Kidney tubule cell (primary cell): ENCODE measurements at places on chromosomes 7 and 10.

- DNase-seq: no peak
Observed at GRCh38 chr10:11106621-11107374, 89.1 kb downstream of the CELF2 start.

DNA sequence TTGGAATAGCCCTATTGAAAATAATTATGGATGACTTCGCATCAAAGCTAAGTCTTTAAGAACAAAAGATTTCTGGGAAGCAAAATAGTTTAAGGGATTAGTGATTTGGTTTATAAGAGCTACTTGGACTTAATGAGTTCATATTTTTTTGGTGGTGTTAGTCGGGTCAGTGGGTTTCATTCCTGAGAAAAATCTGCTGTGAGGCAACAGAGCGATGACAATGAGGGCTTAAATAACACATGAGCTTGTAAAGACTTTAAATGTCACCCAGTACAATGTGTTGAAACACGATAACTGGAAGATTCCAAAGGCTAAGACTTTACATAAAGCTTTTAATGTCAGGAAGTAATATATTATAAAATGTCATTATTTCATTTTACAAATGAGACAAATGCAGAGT is 178.8 kb downstream of the ARL4A start:
- DNase-seq: no peak

DNA sequence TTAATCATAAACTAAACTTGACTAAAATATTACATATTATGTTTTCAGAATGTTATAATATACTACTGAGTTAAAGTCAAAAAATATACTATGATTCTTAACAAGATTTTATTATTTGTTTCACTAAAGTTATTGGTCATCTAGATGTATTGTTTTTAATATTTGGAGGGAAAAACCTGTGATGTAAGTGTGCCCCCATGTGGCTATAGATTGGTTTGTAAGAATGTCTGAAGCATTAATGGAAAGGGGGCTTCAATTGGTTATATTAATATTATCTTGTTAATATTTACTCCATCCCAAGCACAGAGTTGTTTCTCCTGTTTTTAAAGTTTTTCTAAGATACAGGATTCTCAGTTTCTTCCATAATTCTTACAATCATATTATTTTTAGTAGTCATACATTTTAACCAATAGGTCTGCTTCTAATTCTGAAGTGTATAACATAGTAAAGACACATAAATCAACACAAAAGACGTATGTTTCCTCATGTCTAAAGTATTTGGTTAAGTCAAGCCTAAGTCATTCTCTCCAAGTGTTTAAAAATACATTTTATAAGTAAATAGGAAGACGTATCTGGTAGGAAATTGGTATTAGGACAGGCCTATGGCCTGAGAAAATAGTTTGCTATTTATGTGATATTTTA is 58.0 kb downstream of the GNAT3 start:
- peak; percentile 19 for DNase-seq

DNA sequence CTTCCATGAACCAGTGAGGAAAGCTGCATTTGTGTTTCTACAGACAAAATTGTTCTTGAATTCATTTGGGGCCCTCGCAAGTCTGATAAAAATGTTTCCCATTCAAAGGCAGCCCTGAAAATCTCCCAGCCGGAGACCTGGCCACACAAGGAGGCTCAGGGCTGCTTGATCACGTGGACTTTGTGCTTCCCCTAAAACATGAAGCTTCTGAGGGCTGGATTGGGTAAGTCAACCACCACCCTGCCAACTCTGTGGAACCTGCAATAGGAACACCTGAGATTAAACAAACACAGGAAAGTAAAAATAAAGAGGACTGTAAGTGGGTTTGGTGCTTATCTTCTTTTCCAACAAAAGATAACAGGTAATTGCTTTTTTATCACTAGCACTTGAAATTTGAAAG is 133.8 kb downstream of the C10orf90 start:
- DNase-seq: no peak

- no peak for DNase-seq
Observed at GRCh38 chr7:140327261-140327661, 71.1 kb downstream of the SLC37A3 start.

- no peak for DNase-seq
Observed at GRCh38 chr7:69702357-69702756, 104.1 kb downstream of the AUTS2 start.

DNA sequence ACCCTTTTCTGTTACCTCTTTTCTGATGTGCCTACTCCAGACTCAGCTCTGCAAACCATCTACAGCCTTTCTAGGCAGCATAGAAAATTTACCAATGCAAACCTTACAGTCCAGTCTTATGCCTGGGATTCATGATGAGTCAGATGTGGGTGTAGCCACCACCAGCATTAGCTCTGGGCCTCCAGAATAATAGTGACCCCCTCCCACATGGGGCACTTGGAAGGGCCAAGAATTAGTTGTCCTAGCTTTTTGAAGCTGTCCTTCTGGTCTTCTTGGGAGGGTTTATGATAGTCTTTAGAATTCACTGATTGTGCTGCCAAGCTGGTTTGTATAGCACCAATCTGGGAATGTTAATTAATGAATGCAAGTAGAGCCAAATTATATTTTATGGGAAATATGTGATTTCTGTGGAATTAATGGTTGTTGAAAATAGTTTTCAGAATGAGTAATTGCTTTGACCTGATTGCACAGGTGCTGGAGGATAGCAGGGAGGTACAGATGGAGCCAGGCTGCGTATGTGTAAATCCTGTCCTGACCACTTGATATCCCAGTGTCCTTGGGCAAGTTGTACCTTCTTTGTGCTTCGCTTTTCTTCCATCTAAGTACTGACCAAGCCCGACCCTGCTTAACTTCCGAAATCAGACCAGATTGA is 94.8 kb downstream of the CPED1 start:
- peak; percentile 79 for DNase-seq

- DNase-seq: no peak
Observed at GRCh38 chr10:71585564-71586290, 133.9 kb downstream of the C10orf105 start.

DNA sequence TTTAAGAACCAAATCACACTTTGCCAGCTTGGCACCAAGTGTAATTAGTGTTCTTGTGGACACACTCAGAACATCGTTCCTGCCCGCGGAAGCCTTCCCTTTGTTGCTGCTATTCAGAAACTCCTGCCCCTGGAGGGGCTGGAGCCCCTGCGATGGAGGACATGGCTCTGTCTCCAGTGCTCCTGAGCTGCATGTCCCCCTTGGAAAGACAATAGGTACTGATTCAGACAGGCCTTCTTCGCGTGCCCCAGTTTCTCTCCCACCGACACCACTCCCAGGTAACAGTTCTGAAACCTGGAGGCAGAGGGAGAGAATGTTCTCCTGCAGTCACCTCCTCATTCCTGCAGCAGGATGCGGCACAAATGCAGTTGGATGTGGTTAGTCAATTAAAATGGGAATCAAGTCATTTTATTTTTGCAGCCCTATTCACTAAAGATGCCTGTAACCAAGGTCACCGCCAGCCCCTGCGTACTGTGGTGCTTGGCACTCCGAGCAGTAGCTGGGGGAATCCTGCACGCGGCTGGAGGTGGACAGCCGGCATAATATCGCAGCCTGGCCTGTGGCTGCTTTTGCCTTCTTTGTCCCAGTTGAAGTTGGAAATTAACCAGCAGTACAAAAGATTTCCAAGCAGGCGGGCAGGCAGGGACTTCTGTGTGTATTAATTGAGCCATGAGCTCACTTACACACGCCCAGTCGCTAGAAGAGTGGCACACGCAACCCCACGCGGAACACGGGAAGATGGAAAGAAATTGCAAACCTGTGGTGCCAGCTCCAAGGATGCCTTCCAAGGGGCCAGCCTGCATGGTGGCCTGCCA is 205.7 kb downstream of the EBF3 start:
- no peak for DNase-seq

DNA sequence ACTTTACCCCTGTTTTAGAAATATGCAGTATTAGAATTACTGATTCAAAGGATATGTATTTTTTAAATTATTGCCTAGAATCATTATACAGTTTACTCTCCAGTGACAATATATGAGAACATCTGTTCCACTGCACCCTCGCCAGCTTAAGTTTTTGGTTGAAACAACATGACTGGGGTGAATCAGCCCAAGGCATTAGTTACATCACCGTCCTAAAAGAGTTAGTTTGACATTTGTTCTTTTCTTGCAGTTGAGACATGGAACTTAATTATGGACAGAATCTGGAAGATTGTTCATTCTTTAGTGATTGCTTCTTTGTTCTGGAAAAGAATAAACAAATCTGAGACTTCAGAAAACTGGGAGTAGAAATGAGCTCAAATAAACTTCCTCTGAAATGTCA is 167.3 kb upstream of the DKK1 start:
- peak; percentile 57 for DNase-seq

DNA sequence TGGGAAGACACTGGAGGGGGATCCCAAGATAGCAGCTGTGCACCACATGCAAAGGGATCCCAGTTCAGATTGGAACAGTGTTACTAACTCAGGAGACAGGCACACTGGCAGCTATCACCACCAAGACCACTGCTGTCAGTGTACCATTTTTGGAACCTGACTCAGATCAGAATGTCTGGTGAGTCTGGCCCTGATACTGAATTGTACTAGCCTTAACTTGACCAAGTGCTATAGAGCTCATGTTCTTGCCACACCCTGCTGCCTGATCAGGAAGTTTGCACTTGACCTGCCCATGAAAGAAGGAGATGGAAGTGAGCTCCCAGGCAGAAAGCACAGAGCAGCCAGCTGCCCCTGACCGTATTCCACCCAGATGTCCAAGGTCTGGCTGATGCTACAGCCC is 4.8 kb upstream of the PRRT4 start:
- no peak for DNase-seq

DNA sequence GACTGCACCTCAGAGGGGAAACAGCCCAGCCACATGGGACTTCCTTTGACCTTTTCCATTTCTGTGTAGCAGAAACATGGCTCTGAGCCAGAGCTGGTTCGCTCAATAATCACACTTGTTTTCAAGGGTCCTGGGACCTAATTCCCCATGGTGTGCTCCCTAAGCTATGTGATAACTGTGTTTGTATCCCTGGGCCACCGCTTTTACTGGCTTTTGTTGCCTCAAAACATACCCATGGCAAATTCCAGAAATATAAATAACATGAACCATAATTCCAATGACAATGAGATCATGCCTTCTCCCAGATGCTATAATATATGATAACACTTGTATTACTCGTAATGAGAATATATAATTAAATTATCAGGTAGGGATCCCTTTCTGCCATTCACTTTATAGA is 196.4 kb downstream of the GFRA1 start:
- DNase-seq: no peak
